ENCODE measurements at places on chromosomes 2 and 18. TPM values are rescaled to one million over a fixed set of nuclear protein-coding genes. Genes with fewer than 3 reads are reported as not detected.

The GREB1L gene
- total RNA-seq = 0.31 TPM

The SERPINB3 gene
- 0.17 TPM for total RNA-seq

The PRSS56 gene
- not detected for total RNA-seq

The RGPD8 gene
- total RNA-seq = 8.2 TPM

The CHST9 gene
- 25.3 TPM for total RNA-seq

The CPO gene
- total RNA-seq = 1.9 TPM

The KATNAL2 gene
- total RNA-seq = 15.2 TPM
